ENCODE measurements at places on chromosomes 3 and 15.

DNA sequence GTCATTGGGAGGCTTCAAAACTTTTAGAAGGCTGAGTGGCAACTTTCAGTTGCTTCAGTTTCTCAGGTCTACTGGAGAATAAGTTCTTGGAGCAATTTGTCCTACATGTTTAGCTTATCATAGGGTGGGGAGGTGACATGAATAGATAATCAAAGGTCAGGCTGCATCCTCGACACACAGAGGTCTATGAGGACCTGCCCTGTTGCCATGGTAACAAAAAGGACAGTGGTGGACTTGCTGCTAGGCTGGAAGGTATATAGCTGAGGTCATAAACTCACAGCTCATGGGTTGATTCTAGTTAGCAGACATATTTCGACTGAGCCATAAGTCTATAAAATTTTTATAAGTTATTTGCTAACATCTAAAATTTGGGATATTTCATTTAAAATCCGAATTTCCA lies 267.0 kb downstream of the THRB start:
- DNase-seq: no peak

DNA sequence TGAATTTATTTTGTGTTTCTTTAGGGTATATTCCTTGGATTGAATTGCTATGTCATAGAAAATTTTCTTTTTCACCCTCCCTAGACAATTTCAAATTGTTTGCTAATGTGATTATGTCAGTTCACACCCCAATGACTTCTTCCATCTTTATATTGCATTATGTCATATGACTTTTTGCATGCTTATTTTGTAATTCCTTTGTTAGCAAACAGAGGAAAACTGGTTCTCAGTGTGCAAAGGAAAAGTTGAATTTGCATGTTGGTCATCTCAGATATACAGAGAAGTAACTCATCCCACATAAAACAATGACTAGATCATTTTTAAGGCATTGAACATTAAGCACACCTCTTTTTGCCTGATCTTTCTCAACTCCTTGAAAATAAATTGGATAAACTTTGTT lies 3.3 kb upstream of the RNF13 start:
- no peak for DNase-seq

- peak; percentile 36 for DNase-seq
Measured at GRCh38 chr15:39246523-39246922, 334.4 kb upstream of the THBS1 start.

GRCh38 chr3:62373215-62373614 lies at the start of gene FEZF2:
FEZF2 (minus strand) TSS chr3:62373550; CDS start chr3:62372868, 682 bp downstream.
- no peak for DNase-seq

DNA sequence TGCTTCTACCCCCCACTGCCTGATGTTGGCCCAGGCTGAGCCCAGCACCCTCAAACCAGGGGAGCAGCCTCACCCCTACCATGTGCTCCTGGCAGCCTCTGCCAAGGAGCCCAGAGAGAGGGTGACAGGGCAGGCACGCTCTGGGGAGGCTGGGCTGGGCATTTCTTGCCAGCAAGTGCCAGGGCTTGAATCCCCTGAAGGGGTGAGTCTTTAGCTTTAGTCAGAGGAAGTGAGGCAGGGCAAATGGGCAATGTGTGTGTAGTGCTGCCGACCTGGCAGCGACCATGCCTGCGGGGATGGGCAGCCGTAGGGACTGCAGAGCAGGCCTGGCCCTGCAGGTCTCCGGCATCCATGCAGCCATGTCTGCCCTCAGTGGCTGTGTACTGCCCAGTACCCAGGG lies 18.1 kb downstream of the DUSP7 start:
- no peak for DNase-seq

DNA sequence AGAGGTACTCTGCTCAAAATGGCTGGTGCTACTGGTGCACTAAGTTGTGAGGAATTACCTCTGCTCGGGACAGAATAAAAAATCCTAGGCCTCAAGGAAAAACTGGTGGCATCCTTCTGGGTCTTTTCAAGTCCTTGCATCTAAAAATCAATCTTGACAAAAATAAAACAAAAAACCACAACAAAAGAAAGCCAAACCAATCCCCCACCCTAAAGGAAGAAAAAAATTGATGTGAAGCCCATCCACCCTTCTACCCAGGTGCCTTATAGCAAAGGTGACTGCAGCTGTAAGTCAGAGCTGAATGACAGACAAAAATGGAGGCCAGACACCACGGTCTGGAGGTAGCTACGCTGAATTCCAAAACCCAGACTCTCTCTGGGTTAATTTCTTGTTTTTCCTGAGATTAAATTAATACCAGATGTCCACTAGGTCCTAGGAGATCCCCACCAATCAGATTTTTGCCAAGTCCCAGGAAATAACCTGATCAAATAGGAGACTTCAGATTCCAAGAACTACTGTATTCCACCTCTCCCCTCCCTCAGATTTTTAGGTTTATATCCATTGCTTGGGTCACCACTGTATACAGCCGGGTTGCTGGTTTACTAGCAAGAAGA lies 33.5 kb downstream of the ABCC5 start:
- no peak for DNase-seq

DNA sequence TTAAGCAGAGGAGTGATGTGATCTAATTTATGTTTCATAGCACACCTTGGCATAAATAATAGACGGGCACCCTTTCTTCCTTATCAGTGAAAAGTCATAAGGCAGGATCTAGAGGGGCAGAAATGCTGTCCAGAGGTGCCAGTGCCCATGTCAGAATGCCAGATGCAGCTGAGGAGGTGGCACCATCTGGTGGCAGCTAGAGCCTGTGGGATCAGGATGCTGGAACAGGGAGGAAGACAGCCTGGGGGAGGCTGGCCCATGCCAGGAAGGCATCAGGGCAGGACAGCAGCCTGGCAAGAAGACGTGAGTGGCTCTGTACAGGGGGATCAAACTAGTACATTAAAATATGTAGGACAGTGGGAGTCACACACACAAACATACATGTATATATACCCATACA lies 16.5 kb downstream of the MYH15 start:
- peak; percentile 44 for DNase-seq

GRCh38 chr3:127221446-127222035 lies 28.6 kb downstream of the PRR23E start:
- no peak for DNase-seq

- DNase-seq: no peak
Measured at GRCh38 chr3:59284926-59285325, 235.1 kb upstream of the CFAP20DC start.

DNA sequence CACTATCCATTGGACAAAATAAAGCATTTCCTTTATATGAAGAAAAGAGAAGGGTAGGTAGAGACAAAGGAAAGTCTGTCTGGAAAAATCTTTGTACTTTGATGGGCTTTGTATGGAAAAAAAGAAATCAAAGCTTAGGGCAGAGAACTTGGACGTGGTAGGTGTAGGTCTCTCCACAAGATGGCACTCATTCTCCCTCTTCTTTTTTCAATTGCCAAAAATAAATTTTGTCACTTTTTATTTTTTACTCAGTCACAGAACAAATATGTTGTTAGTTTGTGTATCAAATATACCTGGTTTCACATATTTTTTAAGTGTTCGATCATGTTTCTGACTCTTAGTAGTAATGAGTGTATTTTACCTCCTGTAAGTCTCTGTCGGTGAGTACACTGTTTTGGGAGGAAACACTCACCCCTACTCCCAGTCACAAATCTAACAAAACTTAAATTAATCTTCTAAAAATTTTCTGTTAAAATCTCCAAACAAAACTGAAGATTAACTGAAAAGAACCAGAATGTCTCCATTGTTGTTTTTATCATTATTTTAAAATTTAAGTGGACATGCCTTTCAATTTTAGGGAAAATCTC lies 415.8 kb upstream of the GOLIM4 start:
- peak; percentile 52 for DNase-seq

DNA sequence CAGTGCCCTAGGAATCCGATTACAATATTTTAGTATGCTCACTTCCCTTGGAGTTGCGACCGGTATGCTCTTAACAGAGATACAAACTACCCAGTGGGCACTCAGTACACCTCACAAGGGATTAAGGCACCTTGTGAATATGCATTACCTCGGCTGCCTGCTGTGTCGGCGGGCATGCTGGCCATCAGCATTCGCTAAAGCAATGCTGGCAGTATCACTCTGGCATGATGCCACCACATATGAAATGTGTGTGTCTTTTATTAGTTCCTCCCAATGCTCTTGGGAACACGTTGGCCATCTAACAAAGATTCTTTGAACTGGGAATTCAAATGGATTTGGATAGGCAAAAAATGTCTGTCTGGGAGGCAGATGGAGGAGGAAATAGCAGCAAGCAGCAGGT lies 67.4 kb upstream of the FOXB1 start:
- no peak for DNase-seq

GRCh38 chr3:131901686-131902085 lies 133.1 kb downstream of the CPNE4 start:
- peak; percentile 55 for DNase-seq

GRCh38 chr15:99416191-99417188 lies 149.3 kb upstream of the MEF2A start:
- no peak for DNase-seq

DNA sequence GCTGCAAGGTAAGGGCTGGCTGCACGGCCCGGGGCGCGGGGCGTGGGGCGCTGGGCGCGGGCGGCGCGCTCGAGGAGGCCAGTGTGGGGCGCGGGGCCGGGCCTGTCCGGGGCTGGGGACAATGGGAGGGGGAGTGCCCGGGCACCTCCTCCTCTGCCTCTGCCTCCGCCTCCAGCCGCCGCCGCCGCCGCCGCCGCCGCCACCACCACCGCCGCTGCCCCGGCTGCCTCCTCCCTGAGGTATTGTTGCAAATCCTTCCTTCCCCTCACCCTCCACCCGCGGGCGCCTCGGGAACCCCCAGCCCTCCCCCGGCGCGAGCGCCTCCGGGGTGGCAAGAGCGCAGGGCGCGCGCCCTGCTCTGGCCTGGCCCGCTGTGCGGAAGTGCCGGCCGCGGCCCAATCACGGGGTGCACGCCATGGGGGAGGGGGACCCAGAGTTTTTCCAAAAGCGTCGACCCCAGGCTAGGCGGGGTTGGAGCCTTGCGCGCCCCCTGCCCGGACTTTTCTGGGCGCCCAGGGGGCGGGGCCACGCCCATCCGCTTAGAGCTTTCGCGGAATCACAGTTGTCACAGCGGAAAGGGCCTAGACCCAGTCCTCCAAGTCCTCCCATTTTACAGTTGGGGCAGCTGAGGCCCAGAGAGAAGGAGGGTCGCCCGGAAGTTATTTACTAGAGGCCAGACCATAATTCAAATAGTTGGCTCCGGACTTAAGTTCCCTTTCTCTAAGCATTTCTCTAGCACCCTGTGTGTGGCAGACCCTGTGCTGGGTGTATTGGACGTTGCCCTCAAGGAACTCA lies at the start of gene LPP:
LPP (plus strand) TSS at position 144 of the 795 bp plus-strand sequence. CDS start 251,964 bp downstream, outside the sequence.
- peak; percentile 90 for DNase-seq
